ENCODE measurements at places on chromosomes 16 and 17.

DNA sequence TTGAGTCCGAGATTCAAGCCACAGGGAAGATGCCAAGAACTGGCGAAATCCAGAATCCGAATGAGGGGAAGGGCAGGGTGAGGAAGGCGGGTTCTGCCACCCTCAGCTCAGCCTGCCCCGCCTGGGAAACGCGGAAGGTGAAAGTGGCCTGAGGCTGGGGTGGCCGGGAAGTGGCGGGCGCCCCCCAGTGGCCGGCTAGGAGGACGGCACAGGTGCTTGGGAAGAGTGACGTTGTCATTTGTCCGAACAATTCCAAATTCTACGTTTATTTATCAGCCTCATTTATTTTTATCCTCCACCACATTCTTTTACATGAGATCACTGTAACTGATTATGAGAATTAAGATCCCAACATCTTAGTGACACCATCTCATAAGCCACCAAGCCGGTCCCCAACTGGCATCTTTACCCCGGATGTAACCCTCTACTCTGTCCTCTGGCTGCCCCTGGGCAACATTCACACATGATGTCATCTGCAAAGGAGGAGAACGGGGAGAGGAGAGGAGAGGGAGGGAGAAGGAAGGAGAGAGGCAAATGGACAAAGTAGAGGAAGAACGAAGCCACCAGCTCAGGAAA lies 21.3 kb downstream of the SRCIN1 start:
- DNase-seq: no peak

- no peak for DNase-seq
Measured at GRCh38 chr17:30950669-30951399, 20.0 kb upstream of the RNF135 start.

DNA sequence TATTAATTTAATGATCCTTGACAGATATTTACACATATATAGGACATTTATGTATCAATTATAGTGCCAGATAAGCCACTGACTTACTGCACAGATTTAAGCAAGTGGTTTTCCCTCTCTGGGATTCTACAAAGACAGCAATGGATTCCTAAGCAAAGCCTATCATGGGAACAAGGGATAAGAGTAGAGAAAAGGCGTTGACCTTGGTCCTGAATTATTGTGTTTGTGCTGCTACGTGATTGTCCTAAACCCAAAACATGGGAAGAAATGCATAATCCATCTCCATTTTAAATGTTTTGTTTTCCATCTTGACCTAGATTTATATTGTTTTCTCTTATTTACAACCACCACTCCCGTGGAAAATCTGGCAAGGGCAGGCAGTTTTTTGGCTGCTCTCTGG lies 14.0 kb downstream of the SLFN11 start:
- no peak for DNase-seq

- no peak for DNase-seq
Measured at GRCh38 chr16:67897231-67897630, 4.2 kb downstream of the PSKH1 start.

DNA sequence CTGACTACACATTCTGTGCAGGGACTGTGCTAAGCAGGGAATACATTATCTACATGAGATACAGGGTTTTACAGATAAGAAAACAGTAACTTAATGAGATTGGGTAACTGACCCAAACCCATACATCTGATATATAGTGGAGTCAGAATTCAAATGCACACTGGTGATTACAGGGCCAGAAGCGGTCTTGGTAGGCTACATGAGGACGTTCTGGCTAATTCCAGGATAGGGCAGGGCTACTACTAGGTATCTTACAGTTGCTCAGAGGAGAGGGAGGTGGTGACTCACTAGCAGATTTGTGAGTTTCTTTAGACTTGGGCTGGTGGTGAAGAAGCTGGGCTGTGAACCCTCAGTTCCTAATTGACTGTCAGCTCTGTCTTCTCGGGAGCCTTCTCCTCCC lies 21.4 kb downstream of the TRIM16 start:
- no peak for DNase-seq

GRCh38 chr16:66207139-66207882 lies 159.2 kb upstream of the CDH5 start:
- DNase-seq: no peak

DNA sequence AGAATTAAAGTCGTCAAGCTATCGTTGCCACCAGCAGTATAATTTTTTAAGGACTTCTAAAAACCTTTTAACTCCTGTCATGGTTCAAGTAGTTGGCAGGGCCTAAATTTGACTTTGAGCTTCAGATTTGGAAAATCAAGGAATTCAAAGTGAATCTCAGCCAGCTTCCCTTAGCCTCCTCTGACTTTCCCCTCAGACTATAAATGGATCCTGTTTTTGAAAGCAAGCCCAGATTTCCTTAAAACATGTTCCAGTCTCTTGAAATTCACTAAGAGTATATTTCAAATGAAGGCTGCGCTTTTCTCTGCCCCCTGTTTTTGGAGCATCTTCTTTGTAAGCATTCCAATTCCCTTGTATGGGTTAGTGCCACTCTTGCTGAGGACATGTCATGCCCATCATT lies 101.8 kb upstream of the CDH8 start:
- no peak for DNase-seq

GRCh38 chr17:2053380-2054261 lies 1.3 kb upstream of the HIC1 start:
- no peak for DNase-seq

GRCh38 chr17:74682028-74682427 lies 30.7 kb downstream of the CD300LF start:
- no peak for DNase-seq

- no peak for DNase-seq
Measured at GRCh38 chr17:31357091-31357490, 34.4 kb upstream of the RAB11FIP4 start.

- DNase-seq: no peak
Measured at GRCh38 chr17:38322156-38322779, 21.5 kb downstream of the GPR179 start.

GRCh38 chr16:1871974-1872635 lies at the start of gene MEIOB:
TSS of gene MEIOB (minus strand) at chr16:1872164. CDS start at chr16:1868175, 3,989 bp downstream.
- no peak for DNase-seq

DNA sequence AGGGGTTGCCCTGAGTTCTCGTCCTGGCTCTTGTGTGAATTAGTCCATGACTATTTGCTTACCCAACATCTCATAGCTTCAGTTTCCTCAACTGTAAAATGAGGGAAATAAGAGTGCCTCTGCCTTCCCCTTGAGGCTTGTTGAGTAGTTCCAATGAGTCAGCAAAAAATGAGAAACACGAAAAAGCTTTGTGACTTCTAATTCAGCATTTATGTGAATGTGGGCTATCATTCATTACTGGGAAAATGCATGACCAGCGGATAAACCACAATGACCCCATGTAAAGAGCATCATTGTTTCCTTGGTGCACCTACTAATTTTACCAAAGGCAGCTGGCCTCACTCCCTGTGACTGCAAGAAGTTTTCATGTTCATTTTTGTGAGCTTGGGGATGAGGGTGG lies 374.6 kb upstream of the HSBP1 start:
- no peak for DNase-seq

DNA sequence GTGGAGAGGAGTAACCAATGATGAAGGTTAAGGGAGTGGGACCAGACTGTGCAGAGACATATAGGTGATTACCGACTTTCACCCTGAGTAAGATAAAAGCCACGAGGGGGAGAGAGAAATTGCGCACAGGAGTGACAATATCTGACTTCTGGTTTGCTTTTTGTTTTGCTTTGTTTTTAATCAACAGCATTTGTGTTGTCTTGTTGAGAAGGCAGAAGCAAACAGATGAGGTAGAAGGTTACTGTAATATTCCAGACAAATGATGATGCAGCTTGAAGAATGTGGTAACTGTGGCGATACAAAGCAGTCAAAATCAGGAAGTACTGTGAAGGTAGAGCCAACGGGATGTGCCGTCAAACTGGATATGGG lies 7.5 kb downstream of the PELP1 start:
- DNase-seq: no peak

DNA sequence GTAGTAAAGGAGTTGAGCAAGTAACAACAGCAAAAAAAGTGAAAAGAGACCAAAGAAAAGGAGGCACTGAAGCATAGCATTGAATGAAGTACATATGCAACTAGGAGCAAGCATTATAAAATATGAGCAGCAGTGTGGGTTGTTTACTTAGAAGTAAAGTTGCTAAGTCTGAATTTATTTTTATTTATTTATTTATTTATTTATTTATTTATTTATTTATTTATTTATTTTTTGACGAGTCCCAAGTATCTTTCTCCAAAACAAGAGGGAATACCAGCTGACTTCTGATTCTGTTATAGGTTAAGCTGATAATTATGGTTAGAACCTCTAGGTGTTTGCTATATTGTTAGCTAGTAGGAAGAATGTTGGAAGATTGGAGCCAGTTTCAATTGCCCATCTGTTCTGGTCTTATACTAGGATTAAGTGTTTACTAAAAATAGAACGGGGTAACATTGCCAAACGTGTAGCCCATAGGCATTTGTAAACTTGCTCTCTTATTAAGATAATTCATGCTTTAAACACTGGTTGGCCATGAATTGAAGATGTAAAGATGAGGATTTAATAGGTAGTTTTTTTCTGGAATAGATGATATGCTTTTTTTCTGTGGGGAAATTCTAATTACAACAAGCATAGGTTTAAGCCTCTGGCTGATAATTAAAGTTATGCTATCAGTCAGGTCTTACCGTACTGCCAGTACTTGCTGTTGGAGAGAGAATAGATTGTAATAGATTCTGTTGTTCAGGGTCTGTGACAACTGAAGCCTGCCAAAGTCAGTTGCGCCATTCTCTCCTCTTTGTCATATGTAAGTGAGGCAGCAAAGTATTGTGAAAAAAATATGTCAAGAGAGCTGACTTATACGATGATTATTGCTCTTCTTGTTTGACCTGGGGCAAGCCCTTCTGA lies 66.7 kb downstream of the PPM1E start:
- no peak for DNase-seq

DNA sequence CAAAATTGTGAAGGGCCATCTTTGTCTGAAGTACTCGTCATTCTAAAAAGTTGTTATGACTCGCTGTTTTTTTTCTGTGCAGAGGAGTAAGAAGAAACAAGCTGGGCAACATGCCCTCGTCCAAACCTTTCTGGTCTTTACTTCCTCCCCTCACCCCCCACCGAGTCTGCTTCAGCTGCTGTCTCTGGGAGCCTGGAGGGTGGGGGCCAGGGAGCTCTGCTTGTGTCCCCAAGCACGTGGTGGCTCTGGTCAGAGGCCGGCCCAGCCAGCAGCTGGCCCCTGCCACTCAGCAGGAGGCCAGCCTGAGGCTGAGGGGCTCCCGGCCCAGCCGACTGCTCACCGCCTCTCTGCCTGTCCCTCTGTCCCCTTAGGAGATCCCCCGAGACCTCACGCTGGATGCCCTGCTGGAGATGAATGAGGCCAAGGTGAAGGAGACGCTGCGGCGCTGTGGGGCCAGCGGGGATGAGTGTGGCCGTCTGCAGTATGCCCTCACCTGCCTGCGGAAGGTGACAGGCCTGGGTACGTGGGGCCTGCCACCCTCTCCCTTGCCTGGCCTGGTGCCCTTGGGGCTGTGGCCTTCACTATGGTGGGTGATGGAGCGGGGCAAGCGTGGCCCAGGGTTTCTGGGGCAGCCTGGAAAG lies 53.7 kb upstream of the LGALS9 start:
- DNase-seq: no peak

- no peak for DNase-seq
Measured at GRCh38 chr16:65306722-65307121, 184.9 kb upstream of the CDH11 start.

DNA sequence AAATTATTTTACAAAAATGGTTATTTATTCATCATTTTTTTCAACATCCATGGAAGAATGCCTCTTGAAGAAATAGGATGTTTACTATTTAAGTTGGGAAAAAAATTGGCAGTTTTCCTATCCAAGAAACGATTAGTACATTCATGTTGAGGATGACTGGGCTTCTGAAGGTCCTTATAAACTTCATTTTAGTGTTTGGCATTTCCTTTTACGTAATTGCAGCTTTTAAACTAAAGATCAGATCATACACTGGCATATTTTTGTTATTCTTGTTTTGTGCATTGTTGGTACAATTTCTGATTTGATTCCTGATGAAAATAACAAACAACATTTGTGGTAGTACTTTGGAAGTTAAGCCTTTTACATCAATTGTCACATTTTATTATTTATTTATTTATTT lies 11.5 kb downstream of the KCNJ16 start:
- DNase-seq: no peak

DNA sequence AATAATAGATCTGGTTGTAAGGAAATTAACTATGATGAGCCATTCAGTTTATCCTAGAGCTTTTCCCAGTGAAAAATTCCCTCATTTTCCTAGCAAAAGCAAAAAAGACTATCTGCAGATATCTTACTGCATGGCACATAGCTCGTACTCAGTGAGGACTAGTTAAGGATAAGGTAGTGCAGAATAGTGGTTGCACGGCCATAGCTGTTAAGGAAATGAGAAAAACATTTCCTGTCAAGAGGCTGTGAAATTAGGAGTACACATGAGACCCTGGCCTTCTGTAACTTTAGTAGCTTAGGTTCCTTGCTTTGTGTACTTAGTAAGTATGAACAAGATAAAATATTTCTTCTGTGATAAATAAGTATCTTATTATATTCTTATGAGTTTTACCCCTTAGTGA lies 10.3 kb downstream of the KAT7 start:
- DNase-seq: no peak

GRCh38 chr17:3526971-3527370 lies 30.6 kb downstream of the TRPV3 start:
- DNase-seq: no peak

DNA sequence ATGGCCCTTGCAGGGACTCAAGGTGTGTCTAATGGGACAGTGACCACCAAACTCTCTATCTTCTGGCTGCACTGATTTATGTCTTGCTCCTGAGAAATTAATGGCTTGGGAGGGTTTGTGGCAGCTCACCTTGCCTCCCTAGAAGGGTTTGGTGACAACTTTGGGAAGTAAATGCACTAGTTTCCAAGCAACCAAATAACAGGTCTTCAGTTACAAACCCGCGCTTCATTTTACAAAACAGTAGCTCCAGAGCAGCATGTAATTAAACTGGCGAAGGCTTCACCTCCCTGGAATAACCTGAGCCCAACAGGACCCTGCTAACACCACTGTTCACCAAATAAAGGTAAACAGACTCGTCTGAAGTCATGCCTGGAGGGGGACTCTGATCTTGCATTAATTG lies 318.3 kb downstream of the SLC39A11 start:
- no peak for DNase-seq

- DNase-seq: no peak
Measured at GRCh38 chr16:71205482-71206131, 24.9 kb downstream of the HYDIN start.

- DNase-seq: no peak
Measured at GRCh38 chr16:25060920-25061319, 45.8 kb upstream of the ARHGAP17 start.

GRCh38 chr17:41737680-41738023 lies 3.2 kb upstream of the HAP1 start:
- no peak for DNase-seq

GRCh38 chr16:50261160-50261706 lies 5.1 kb upstream of the ADCY7 start:
- DNase-seq: no peak

- DNase-seq: no peak
Measured at GRCh38 chr17:56798916-56799315, 34.8 kb downstream of the C17orf67 start.

- DNase-seq: no peak
Measured at GRCh38 chr16:768428-768827, 7.9 kb downstream of the MSLN start.
